ENCODE measurements at places on chromosomes 16 and 17.
A peak's percentile ranks its signal among the peaks of the same experiment; 100 is the strongest.

DNA sequence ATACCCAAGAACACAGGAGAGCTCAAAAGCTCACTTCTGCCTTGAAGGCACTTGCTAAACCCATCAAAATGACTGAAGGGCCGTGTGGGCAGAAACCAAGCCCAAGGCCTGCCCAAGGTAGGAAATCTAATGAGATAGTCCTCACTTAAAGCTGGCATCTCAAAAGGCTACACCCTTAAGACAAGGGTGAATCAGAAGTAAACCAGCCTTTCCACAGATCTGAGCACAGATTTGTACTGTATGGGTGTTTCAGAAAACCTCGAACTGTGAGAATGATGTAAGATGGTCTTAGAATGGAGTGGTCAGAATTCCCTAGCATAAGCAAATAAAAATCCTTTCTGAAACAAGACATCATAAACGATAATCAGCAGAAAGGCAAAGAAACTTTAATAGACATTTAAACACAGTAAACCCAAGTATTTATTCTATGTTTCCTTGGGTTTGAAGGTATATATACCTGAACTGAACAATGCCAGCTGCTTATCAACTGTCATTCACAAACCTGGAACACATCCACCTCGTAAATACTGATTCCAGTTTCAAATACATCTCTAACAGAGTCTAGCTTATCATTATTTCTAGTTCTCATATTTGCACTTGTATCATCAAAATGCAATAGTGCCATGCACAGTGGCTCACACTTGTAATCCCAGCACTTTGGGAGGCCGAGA, 37.8 kb downstream of the GLG1 start:
- DNase-seq = no peak

DNA sequence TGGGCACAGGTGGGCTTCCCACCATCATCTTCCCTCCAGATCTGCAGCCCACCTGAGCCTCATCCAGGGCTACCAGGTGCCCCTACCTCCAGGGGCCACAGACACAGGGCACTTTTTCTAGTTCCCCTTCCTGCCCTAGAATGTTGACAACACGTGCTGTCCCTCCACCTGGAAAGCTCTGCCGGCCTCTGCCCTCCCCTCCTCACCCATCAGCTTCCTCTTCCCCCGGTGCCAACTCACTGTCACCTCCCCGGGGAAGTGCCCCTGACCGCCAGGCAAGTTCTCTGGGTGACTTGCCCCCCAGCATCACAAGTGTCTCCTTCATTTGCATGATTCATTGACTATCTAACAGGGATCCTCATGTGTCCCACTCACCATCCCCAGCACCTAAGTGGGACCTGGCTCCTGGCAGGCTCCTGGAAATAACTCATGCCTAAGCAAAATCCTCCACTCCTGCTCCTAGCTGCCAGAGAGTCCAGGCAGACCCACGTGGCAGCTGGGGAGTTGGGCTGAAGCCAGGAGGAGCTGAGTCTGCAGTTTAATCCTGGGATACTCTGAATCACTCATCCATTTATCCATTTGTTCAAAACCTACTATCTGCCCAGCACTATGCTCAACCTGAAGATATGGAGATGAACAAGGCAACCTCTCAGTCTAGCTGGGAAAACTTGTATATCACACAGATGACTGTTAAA, 304.4 kb downstream of the FOXL1 start:
- no peak for DNase-seq

- DNase-seq = no peak
Measured at GRCh38 chr17:67994817-67995569, 1.3 kb downstream of the C17orf58 start.

DNA sequence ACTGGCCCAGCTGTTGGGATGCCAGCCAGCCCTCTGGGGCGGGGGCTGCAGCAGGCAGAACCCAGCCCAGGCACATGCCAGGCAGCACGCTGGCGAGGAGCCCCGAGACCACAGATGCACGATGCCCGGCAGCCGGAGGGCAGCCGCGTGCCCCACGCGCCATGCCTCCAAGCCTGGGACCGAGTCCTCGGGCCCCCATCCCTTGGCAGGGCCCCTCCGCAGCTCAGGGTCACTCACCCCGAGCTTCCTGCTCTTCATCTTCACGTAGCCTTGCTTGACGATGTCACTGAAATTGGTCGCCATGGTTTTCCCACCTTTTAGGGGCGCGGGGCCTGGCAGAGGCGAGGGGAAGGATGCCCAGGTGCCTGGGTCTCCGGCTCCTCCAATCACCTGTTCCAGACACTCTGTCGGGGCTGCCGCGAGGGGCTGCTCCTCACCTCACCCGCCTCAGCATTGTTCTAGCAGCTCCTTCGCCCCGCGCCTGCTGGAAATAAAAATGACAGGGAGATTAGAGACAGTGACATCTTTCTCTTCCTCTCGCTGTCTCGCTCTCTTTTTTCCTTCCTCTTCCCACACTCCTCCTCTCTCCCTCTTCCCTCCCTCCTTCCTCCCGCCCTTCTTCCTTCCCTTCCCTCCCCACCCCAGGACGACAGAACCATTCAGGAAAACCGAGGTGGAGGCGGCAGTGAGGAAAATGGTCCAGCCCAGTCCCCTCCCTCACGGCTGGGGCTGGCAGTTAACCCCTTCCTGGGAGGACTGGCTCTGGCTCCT, 6.9 kb downstream of the DOK4 start:
- DNase-seq = peak; percentile 75

- no peak for DNase-seq
Measured at GRCh38 chr16:56919099-56919800, 12.7 kb upstream of the HERPUD1 start.

DNA sequence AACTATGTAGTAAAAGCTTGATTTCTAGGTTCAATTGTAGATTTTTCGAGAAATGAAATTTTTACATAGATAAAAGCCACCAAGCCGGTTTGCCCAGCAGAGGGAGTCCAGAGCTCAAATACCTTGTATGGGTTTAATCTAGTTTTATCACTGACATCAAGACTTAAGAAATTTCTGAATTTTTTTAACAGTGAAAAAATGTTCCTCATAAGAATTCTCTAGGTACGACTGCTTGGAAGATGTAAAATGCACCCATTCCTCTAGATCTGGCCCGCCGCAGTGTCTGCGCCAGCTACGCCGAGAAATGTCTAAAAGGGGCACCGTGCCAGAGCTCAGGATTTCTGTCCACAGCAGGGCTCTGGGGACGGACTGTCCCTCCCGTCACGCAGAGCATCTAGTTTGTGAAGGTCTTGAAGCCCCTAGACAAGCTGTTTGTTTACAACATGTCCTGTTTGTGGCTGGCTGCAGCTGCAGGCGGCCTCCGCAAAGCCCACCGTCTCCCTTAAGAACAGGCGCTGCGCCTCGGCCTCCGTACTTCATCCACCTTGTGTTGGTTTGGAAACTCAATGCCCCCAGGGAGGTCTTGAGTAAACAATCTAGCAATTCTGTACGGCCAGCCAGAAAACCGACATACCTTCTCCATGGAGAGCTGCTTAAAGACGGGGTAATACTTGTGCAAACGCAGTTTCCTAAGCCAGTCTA, 24.8 kb downstream of the MAP1LC3B start:
- DNase-seq = no peak

DNA sequence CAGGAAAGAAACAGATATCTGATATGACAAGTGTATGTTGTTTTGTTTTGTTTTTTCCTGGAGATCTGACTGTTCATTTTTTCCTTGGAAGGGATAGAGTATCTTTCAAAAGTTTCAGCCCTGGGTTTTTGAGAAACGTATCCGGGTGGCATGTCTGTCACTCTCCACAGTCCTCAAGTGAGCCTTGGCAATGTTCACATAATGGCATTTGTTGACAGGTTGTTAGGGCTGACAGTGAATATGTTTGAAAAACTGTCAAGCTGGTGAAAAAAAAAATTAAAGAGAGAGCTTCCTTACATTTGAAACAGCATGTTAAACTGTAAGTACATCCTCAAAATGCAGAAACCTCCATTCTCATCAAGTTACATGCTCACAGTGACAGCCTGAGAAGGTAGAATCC, 113.0 kb upstream of the DYNLRB2 start:
- DNase-seq = no peak

GRCh38 chr16:74797414-74797813, 22.8 kb upstream of the FA2H start:
- no peak for DNase-seq

GRCh38 chr17:55722016-55722736, 488 bp downstream of the TMEM100 start:
- no peak for DNase-seq

- DNase-seq = no peak
Measured at GRCh38 chr16:75097941-75098901, 18.4 kb downstream of the LDHD start.

- no peak for DNase-seq
Measured at GRCh38 chr16:57167953-57168352, 17.9 kb downstream of the PSME3IP1 start.

DNA sequence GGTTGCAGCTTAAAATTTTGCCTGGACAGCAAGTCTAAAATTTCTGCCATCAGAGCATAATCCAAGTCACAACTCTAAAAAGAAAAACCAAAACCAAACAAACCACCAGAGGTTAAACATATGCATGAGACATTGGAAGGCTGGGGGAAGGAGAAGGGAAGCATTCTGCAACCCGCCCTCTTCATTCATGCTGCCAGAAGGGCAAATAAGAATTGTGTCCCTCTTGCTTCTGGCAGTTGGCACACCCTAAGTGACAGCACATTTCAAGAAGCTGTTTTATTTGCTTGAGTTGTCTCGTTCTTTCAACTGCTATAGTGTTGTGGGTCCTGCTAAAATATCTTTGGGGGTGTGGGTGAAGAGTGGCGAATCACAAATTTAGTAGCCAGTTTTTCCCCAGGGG, 99.6 kb downstream of the SKAP1 start:
- no peak for DNase-seq
